H9 (cell line): ENCODE measurements at places on chromosomes 6 and 20. TPM values are rescaled to one million over a fixed set of nuclear protein-coding genes. Genes with fewer than 3 reads are reported as not detected.
A peak's percentile ranks its signal among the peaks of the same experiment; 100 is the strongest.

DNA sequence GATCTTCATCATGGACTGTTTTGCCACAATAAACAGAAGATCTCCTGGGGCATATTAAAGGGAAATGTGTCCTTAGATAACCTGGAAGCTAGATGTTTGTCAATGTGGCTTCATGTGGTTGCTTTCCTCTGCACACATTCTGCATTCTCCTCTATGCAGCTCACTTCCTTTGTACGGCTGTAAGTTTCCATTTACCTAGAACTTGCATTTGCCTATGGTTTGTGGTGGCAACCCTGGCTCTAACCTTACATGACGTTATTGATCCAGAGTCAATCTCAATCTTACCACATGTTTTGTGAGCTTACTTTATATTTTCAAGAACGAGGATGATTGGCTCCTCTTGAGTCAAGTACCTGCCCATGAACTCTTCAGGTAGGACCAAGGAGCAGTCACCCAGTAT is 863.1 kb downstream of the MAFB start:
- no peaks in the 10 kb centered on the region for H3K36me3 ChIP-seq
- H3K4me1 ChIP-seq, result peaks cover 3% of the 10 kb centered on the region; the same call in 1 of the 2 replicates
- no peak overlapping the region for H3K27ac ChIP-seq

- no peak for DNase-seq
- H3K4me1 ChIP-seq, result peaks cover 4% of the 10 kb centered on the region; the same call in 1 of the 2 replicates
- no peak overlapping the region for H3K4me3 ChIP-seq
- no peak overlapping the region for H3K27ac ChIP-seq
- H3K36me3 ChIP-seq, result no peaks in the 10 kb centered on the region
These were observed 61.6 kb upstream of the CEP85L start for GRCh38 chr6:118712969-118713368.

DNA sequence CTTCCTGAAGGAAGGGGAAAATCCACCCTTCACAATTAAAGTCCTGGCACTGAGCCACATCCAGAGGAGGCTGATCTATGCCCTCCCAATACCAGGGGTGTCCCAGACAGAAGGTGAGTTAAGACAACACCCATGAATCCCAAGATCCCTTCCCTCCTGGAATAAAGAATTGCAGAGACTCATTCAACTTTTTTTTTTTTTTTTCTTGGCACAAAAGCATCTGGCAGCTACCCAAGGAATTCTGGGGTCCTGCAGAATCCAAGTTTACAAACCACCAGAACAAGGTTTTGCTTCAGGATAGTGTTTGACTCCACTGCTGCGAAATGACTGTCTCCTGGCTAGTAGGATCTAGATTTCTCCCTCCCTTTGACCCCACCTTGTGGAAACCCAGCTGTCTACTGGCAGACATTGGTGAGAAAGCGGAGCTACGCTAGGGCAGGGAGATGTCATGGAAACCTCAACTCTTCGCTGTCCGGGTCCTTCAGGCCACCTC is 37.4 kb downstream of the JAG1 start:
- no peaks in the 10 kb centered on the region for H3K27me3 ChIP-seq
- H3K4me1 ChIP-seq, result peaks cover 10% of the 10 kb centered on the region; the same call in 1 of the 2 replicates
- H3K36me3 ChIP-seq, result peaks cover 44% of the 10 kb centered on the region
- H3K4me3 ChIP-seq, result no peak overlapping the region
- no peak overlapping the region for H3K27ac ChIP-seq

- H3K27ac ChIP-seq, result no peak overlapping the region
- H3K27me3 ChIP-seq, result peaks cover 78% of the 10 kb centered on the region
- peak overlapping the region; percentile 43; the same call in 1 of the 3 replicates for H3K4me3 ChIP-seq
- no peaks in the 10 kb centered on the region; the same call in 1 of the 2 replicates for H3K4me1 ChIP-seq
These were observed 4.9 kb upstream of the TBX18 start for GRCh38 chr6:84769306-84769705.

GRCh38 chr6:95325916-95326315 is 251.4 kb upstream of the MANEA start:
- no peaks in the 10 kb centered on the region for H3K27me3 ChIP-seq
- H3K27ac ChIP-seq, result no peak overlapping the region
- H3K36me3 ChIP-seq, result no peaks in the 10 kb centered on the region
- H3K4me3 ChIP-seq, result no peak overlapping the region

DNA sequence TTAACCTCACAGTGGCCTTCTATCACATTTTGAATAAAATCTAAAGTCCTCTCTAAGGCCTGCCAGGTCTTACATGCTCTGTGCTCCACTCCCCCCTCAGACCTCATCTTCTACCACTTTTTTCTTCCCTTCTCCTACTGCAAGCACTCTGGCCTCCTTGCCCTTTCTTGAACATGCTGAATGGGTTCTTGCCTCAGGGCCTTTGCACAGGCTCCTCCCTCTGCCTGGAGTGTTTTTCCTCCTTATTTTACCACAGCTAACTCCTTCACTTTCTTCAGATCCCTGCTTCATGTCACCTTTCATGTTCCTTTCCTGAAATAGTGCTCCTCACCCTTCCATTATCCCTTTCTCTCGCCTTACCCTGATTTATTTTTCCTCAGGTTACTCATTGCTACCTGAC is 97.9 kb upstream of the FOXP4 start:
- no peak for DNase-seq
- no peaks in the 10 kb centered on the region for H3K36me3 ChIP-seq
- peaks cover 5% of the 10 kb centered on the region; the same call in 1 of the 2 replicates for H3K4me1 ChIP-seq
- no peaks in the 10 kb centered on the region; the same call in 1 of the 2 replicates for H3K27me3 ChIP-seq
- H3K4me3 ChIP-seq, result no peak overlapping the region

DNA sequence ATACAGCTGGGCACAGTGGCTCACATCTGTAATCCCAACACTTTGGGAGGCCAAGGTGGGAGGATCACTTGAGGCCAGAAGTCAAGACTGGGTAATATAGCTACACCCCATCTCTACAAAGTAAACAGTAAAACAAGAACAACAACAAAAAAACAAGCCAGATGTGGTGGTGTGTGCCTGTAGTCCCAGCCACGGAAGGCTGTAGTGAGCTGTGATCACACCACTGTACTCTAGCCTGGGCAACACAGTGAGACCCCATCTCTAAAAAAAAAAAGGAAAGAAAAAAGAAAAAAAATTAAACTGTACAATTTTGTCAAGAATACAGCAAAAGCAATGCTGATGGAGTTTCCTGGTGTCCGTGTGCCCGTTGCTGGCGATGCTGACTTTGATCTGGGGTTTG is 47.2 kb upstream of the SLCO4A1 start:
- no peak for DNase-seq
- H3K4me1 ChIP-seq, result no peaks in the 10 kb centered on the region
- H3K4me3 ChIP-seq, result no peak overlapping the region
- H3K27me3 ChIP-seq, result no peaks in the 10 kb centered on the region
- no peaks in the 10 kb centered on the region for H3K36me3 ChIP-seq

DNA sequence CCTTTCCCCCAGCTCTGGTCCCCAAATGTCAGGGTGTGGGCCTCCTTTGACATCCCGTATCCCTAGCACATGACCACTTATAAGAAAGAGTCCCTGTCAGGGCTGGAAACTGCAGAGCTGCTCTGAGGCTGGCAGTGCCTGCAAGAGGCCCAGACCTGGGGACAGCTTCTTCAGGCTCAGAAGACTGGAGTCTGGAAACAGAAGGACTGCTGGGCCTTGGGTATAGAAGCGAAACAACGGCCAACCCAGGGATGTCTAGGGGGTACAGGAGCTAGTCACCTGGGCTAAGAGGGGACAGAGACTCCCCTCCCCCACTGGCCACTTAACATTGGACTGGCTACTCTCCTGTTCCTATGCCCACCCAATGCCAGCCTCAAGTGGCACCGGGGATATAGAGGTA is 4.7 kb downstream of the SCUBE3 start:
- H3K36me3 ChIP-seq, result no peaks in the 10 kb centered on the region
- peaks cover 2% of the 10 kb centered on the region; the same call in 1 of the 2 replicates for H3K4me1 ChIP-seq
- H3K27ac ChIP-seq, result no peak overlapping the region
- DNase-seq, result no peak
- H3K27me3 ChIP-seq, result peaks cover 18% of the 10 kb centered on the region; the same call in 1 of the 2 replicates

GRCh38 chr6:71107911-71108420 is 151.1 kb upstream of the B3GAT2 start:
- H3K27ac ChIP-seq, result no peak overlapping the region
- no peaks in the 10 kb centered on the region for H3K27me3 ChIP-seq
- peaks cover 6% of the 10 kb centered on the region for H3K4me1 ChIP-seq
- DNase-seq, result no peak
- H3K36me3 ChIP-seq, result no peaks in the 10 kb centered on the region

DNA sequence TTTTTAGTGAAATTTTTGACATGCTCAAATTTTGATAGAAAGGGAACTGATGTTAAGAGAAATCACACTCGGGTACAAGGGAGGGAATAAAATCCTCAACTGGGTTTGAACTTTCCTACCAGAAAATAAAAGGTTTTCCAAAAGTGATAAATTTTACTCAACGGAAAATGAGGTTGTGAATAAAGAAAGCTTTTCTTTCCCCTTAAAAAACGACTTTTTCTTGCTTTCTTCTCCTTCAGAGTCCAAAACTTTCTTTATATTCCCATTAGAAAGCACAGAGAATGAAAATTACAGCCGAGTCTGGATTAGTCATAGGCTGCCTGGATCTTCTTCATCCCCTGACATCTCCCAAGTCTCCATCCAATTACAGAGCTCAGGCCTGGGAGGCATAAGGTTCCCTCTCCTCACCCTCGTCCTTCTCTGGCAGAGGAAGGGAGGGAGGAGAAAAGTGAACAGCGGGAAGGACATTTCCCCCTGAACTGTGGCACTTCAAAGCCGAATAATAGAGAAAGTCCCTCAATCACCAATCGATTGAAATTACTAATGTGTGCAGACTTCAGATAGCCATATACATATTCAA is 28.1 kb upstream of the QKI start:
- H3K36me3 ChIP-seq, result no peaks in the 10 kb centered on the region
- no peak overlapping the region for H3K27ac ChIP-seq
- H3K27me3 ChIP-seq, result no peaks in the 10 kb centered on the region
- H3K4me1 ChIP-seq, result no peaks in the 10 kb centered on the region

- H3K4me3 ChIP-seq, result no peak overlapping the region
- H3K4me1 ChIP-seq, result no peaks in the 10 kb centered on the region
- DNase-seq, result no peak
- H3K27me3 ChIP-seq, result no peaks in the 10 kb centered on the region
These were observed 22.4 kb upstream of the CALHM6 start for GRCh38 chr6:116438590-116439448.

- DNase-seq, result no peak
- H3K4me1 ChIP-seq, result no peaks in the 10 kb centered on the region
- no peaks in the 10 kb centered on the region for H3K27me3 ChIP-seq
- H3K36me3 ChIP-seq, result peaks cover 2% of the 10 kb centered on the region; the same call in 1 of the 3 replicates
These were observed 9.0 kb upstream of the RIPPLY2 start for GRCh38 chr6:83844170-83844569.

GRCh38 chr20:45971425-45971674 is 653 bp downstream of the ZNF335 start:
- H3K27ac ChIP-seq, result no peak overlapping the region
- no peaks in the 10 kb centered on the region for H3K4me1 ChIP-seq
- no peaks in the 10 kb centered on the region for H3K27me3 ChIP-seq
- DNase-seq, result no peak
- peaks cover 11% of the 10 kb centered on the region for H3K36me3 ChIP-seq
- H3K4me3 ChIP-seq, result peak overlapping the region; percentile 95

DNA sequence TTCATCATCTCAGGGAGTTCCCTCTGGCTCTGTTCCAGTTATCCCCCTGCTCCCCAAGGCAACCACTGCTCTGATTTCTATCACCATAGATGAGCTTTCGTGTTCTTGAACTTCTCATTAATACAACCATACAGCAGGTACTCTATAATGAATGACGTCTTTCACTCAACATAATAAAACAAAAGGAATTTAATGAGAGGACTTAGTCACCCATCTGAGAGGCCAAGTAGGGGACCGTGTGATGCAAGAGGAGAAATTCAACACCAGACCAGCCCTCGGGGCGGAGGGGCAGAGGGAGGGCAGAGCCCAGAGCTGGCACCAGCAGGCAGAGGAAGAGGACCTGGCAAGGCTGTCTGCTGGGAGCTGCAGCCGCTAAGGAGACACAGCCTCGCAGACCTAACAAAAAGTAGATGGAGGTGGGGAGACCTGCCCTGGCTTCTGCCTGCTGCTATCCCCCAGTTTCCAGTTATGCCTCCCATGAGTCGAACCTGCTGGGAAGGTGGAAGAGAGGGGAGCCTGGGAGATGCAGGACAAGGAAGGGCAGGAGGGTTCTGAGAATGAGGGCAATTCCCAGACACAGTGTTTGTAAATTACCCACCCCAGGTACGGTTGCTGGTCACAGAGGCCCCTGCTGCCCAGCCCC is 13.8 kb downstream of the CCN5 start:
- no peaks in the 10 kb centered on the region for H3K27me3 ChIP-seq
- peak; percentile 71 for DNase-seq
- no peaks in the 10 kb centered on the region; the same call in 1 of the 2 replicates for H3K4me1 ChIP-seq
- peak overlapping the region; percentile 27; the same call in 2 of the 3 replicates for H3K4me3 ChIP-seq
- no peaks in the 10 kb centered on the region for H3K36me3 ChIP-seq

GRCh38 chr6:34004706-34005105 is 141.2 kb downstream of the GRM4 start:
- no peaks in the 10 kb centered on the region for H3K4me1 ChIP-seq
- 0 out of 2 replicates have a peak, but pooled peaks cover 5% of the 10 kb centered on the region for H3K36me3 ChIP-seq
- peaks cover 48% of the 10 kb centered on the region for H3K27me3 ChIP-seq
- H3K4me3 ChIP-seq, result no peak overlapping the region
- DNase-seq, result no peak
- no peak overlapping the region for H3K27ac ChIP-seq

DNA sequence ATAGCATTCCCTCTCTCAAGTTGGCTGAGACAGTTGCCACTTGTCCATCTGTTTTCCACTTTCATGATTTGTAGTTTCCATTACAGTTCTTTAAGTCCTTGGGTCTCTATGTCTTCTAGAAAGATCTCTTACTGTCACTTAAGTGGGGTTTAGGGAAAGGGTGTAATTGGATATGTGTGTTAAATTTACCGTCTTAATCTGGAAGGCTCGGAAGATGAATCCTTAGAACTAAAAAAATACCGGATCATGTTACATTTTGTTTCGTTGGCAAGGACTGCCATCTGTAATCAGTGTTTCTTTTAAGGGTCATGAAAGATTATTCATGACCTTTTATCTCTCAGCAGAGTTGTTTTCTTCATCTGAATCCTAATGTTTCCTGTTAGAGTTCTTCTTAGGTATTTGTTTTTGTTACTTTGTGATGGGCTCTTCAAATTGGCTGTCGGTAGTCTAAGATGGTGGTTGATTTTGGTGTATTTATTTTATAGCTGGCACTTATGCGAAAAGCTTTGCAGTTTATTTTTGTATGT is 21.8 kb upstream of the BTBD3 start:
- H3K27ac ChIP-seq, result no peak overlapping the region
- DNase-seq, result no peak
- H3K4me1 ChIP-seq, result no peaks in the 10 kb centered on the region; the same call in 1 of the 2 replicates

DNA sequence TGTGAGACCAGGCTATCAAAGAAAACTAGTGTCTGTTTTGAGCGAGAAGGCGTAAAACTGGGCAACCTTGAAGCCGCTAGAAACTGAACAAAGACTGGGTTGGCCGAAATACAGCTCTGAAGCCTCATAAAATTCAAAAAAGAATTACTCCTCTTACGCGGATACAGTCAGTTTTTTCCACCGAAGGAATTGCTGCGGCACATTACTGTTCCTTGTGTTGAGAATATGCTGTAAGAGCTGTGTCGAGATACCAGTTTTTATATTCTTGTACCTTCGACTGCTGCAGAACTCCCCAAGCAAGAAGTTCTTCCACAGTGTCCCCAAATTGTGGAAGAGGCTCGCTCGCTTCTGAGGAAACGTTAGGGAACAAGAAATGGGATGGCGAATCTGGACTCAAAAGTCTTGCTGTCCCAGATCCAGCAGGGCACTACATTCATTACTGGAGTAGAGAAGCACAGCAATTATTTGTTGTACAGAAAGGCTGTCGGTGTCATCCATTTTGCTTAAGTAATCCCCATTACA is 523 bp upstream of the COX7A2 start:
- peak overlapping the region; percentile 99 for H3K4me3 ChIP-seq
- peak overlapping the region; percentile 70 for H3K27ac ChIP-seq
- H3K4me1 ChIP-seq, result peaks cover under 1% of the 10 kb centered on the region; the same call in 1 of the 2 replicates
- no peak for DNase-seq
- H3K27me3 ChIP-seq, result no peaks in the 10 kb centered on the region

Gene REM1
- not detected in 2 replicates for total RNA-seq

Gene DNAH8
- not detected in 2 replicates for total RNA-seq

Gene RRAGD
- total RNA-seq, result 8.3 and 10.6 TPM in 2 replicates

Gene EYS
- 0.11 TPM in 1 of 2 replicates, not detected in the other for total RNA-seq

Gene DOK5
- 3.0 and 4.5 TPM in 2 replicates for total RNA-seq

Gene FAM209A
- 0.24 TPM in 1 of 2 replicates, not detected in the other for total RNA-seq
